ENCODE measurements at places on chromosomes 12 and 14. TPM values are rescaled to one million over a fixed set of nuclear protein-coding genes. Genes with fewer than 3 reads are reported as not detected.

The DIO3 gene
- 4.1 TPM for total RNA-seq

The CCND2 gene
- total RNA-seq = 122 TPM

The KCNC2 gene
- 7.5 TPM for total RNA-seq

The GDF11 gene
- total RNA-seq = 22.3 TPM

Measured in camera-type eye (tissue), 1 donor.